IMR-90 (cell line): ENCODE measurements at places on chromosomes 7 and 10. TPM values are rescaled to one million over a fixed set of nuclear protein-coding genes. Genes with fewer than 3 reads are reported as not detected.

Gene MLXIPL
- total RNA-seq, result not detected in 2 replicates

Gene NUPR2
- total RNA-seq, result not detected in 2 replicates

Gene WASHC2C
- 27.2 and 45.3 TPM in 2 replicates for total RNA-seq

Gene SAP25
- not detected in 2 replicates for total RNA-seq

Gene PLAU
- 115 and 123 TPM in 2 replicates for total RNA-seq

Gene PLEKHS1
- not detected in 2 replicates for total RNA-seq

Gene BLNK
- not detected in 2 replicates for total RNA-seq
